Midbrain (tissue), 1 donor: ENCODE measurements at places on chromosomes 2 and 18.
A peak's percentile ranks its signal among the peaks of the same experiment; 100 is the strongest.

GRCh38 chr18:73724958-73725357 is 422.7 kb downstream of the FBXO15 start:
- no peak for DNase-seq

DNA sequence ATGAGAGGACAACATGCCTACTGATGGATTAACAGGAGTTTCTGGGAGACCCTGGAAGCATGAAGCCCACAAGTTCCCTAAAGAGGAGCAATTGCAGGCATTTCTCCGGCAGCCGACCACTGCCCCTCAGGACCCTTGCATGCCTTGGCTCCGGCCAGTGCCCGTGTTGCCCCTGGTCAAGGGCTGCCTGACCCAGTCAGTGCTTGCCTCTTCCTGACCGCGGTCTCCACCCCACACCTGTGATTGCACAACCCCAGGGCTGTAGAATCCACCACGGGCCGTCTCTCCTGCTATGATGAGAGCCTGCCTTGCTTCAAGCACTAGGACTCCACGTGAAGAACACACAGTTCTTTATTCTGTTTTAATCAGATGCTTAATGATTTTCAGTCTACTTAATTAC is 127.5 kb downstream of the GLI2 start:
- DNase-seq = no peak

- no peak for DNase-seq
Observed at GRCh38 chr18:65523461-65523860, 227.4 kb upstream of the CDH7 start.

- no peak for DNase-seq
Observed at GRCh38 chr2:10873171-10873570, 38.6 kb upstream of the KCNF1 start.

- no peak for DNase-seq
Observed at GRCh38 chr2:127897531-127898211, 11.9 kb upstream of the AMMECR1L start.

GRCh38 chr18:449374-449773 is 51.1 kb downstream of the COLEC12 start:
- DNase-seq = no peak

- no peak for DNase-seq
Observed at GRCh38 chr2:175575346-175576258, 394.1 kb upstream of the ATP5MC3 start.

DNA sequence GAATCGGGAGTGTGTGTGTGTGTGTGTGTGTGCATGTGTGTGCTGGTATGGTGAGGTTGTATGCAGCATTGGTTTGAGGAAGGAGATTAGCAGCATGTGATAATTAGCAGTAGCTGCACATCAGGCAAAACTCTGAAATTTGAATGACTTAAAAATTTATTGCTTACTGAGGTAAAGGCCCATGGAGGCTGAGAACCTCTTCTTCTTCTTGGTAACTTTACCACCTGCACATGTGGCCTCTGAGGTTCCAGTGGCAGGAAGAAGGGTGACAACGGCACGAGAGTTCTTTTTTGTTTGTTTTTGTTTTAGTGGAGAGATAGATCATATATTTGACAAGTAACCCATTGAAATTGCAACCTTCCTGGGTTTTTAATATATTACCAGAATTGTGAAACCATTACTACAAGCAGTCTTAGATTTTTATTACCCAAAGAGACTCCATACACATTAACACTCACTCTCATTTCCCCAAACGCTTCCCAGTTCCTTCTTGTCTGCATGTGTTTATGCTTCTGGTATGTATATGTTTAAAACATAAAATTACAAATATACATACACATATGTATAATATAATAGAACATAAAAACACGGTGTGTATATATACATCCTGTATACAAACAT is 292.1 kb downstream of the PTGR3 start:
- DNase-seq = no peak

DNA sequence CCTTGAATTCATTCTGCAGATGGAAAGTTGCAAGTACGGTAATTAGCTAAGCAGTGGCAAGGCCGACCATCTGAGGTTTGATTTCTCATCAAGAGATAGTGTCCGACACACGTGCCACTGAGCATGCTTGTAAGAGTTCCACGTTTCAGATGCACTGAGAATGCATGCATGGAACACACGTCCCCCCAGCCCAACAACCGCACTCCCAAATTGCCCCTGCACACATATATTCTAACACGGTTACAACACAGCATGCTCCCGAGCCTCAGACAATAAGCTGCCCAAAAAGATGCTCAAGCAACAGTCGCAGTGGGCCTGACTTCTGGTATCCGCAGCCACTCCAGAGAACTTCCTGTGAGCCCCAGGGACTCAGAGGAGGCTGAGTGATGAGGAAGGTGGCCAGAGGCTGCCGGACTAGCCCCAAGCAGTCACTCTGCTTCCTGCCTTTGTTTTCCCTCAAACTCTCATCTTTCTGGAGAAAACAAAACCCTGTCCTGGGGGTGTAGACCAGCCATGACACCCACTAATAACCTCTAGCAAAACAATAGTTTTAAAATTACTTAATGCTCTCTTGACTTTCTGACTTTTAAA is 204.0 kb downstream of the TGIF1 start:
- no peak for DNase-seq

- no peak for DNase-seq
Observed at GRCh38 chr2:159131914-159132281, 154.6 kb downstream of the WDSUB1 start.

- no peak for DNase-seq
Observed at GRCh38 chr2:143140864-143141661, 11.8 kb downstream of the ARHGAP15 start.

DNA sequence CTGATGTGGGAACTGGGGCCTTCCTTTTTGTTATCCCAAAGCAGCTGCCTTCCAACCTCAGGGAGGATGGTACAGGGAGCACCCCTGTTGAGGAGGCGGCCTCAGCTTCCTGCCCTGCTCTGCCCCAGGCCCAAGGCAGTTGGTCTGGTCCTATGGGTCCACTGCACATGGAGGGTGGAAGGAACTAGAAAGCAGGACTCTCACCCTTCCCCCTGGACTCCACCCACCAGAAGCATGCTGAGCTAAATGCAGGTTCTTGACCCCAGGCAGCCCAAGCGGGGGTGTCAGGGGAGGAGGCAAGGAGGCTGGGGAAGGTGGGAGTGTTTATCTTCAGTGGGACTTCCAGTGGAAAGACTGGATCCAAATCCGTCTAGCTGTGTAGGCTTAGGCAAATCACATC is 158.5 kb downstream of the SMAD2 start:
- no peak for DNase-seq

DNA sequence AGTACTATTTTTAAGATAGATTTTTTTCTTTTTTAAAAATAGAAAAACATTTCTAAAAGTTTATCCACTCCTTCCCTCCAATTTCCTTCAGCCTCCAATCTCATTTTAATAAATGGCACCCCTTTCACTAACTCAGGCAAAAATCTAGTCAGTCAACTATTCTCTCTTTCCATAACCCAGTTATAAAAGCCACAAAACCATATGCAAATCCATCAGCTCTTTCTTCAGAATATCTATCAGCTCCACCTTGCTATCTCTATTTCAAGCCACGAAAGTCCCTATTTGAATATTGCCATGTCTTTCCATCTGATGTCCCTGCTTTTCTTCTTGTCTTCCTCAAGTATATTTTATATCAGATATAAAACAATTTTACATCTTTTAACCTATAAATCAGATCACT is 397.1 kb downstream of the ERBB4 start:
- DNase-seq = no peak

- no peak for DNase-seq
Observed at GRCh38 chr18:7062811-7063210, 54.8 kb downstream of the LAMA1 start.

- peak; percentile 33 for DNase-seq
Observed at GRCh38 chr2:171521361-171522051, 768 bp upstream of the CYBRD1 start.

DNA sequence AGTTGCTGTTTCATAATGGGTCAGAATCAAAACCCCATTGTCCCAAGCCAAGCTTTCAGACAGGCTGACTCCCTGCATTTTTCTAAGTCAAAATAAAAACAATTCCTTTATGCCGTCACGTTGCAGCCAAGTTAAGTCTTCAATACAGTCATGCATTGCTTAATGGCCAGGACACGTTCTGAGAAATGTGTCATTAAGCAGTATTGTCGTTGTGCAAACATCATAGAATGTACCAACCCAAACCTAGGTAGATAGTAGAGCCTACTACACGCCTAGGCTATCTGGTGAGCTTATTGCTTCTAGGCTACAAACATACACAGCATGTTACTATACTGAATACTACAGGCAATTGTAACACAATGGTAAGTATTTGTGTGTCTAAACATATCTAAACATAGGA is 160.4 kb upstream of the FOSL2 start:
- no peak for DNase-seq

DNA sequence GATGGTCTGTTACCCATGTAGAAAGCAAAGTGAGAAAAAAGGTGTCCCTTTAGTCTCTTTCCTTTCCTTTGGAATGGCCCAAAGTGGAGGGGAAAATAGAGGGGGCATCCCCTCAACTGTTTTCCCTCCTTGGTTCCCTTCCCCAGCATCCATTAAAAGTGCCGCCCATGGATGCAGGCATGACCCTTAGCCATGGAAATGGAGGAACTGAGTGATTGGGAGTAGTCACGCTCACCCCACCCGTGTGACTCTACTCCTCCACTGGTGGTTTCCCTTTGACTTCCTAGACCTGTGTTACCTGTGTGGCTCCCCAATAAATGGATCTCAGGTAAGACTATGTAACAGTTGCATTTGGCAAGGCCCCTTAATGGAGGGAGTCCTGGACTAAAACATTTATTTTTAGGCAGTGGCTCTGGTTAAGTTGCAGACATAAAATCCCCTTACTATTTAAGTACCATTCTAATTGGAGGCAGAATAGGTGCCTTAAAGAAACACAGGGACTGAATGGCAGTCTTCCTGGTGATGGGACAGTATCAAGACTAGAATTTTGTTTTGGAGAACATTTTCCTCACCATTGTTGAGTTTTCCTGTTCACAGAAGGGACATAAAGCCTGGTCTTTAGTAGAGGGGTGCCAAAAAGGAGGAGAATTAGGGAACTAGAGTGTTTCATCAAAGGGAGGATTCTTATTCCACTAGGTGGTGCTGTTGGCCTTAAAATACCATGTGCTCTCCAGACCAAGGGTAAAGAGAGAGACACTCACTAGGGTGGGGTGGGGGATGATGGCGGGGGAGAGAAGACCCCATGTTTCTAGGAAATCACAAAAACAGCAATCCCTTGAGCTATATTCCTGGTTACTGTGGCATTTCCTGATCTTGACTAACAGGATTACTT is 25.7 kb upstream of the PLA2R1 start:
- no peak for DNase-seq

- peak; percentile 35 for DNase-seq
Observed at GRCh38 chr2:225112362-225113126, 70.3 kb upstream of the DOCK10 start.

DNA sequence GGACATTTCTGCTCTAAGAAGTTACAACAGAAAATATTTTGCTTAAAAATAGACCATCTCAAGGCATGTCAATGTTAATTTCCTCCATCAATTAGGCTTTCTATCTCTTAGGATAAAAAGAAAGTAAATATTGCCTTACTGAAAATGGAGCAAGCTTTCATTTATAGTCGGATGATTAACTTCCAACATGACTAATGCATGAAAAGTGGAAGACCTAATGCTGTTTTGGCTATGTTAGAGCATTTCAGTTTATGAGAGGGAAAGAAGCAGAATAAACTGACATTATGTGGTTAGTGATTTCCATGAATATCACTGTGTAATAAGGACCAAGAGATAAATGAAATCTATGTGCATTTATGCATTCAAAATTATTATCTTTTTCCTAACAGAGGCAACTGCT is 475.2 kb upstream of the UBE2E3 start:
- DNase-seq = no peak

- no peak for DNase-seq
Observed at GRCh38 chr2:21633911-21634310, 510.1 kb downstream of the TDRD15 start.

- no peak for DNase-seq
Observed at GRCh38 chr2:46915281-46915810, at the start of gene MCFD2. TSS of gene MCFD2 (minus strand) at chr2:46915806. CDS start at chr2:46909171, 6,635 bp downstream.

DNA sequence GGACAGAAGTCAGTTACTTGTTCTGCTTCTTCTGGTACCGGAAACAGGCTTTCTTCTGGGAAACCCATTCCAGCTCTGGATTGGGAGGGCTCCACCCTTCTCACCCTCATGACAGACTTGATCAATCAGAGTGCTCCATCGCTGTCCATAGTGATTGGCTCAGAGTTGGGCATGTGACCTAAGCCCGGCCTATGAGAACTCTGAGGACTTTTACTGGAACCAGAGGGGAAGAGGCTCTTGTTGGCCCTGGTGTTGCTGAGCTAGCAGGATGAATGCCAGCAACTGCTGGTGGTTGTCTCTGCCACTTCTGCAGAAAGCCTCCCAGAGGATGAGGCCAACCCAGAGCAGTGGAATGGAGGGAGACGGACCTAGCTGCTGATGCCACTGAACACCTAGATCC is 33.3 kb downstream of the TMEM37 start:
- no peak for DNase-seq

DNA sequence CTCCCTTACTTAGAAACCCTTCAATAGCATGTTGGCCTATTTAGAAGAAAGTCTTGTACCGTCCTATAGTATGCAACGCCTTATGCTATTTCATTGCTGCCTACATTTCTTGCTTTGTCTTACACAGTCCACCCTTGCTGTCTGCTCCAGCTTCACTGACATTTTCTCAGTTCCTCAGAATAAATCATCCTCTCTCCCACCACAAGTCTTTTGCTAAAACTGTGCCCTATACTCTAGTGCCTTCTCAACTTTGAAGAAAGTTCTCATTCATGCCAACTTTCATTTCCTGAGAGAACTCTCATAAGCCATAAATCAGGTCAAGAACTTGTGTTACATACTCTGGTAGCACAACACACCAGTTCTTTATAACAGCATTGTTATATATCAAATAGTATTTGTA is 54.3 kb upstream of the COL3A1 start:
- no peak for DNase-seq

DNA sequence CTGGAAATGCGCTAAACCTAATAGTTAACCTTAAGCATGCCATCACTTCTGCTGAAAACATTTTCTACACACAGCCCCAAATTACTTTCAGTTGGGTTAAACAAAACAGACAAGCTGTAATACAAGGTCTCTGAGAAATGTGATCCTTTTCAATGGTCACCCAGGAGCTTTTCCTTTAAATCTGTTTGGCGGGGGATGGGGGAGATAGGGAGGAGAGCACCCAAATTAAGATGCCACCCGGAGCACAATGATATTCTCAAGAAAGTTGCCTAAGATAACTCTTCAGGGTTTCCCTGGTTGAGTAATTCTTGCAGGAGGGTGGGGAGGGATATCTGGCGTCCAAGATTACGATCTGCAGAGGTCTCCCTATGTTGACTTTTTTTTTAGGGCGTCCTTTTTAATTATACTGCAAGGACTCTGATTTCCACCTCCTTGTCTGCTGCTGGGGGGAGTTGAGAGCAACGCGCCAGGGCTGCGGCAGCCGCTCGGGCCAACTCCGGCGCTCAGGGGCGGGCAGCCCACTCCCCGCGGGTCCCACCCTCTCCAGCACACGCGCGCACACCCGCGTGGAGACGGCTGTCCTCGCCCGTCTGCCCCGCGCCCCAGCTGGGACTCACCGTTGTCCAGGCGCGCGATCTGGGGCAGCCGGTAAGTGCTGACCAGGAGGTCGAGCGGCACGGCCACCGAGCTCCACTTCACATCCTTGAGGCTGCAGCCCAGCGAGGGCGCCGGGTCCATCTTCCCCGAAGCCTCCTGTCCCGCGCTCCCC is 807 bp downstream of the GAREM1 start:
- DNase-seq = peak; percentile 50

- no peak for DNase-seq
Observed at GRCh38 chr2:235957251-235957650, 210.9 kb downstream of the GBX2 start.
